ENCODE measurements at places on chromosomes 11 and 22.

- no peak for DNase-seq
Observed at GRCh38 chr11:116217441-116217840, 555.3 kb downstream of the BUD13 start.

GRCh38 chr22:29768052-29768693 lies 1.0 kb downstream of the UQCR10 start:
- no peak for DNase-seq

GRCh38 chr11:119566319-119566718 lies 143.3 kb upstream of the THY1 start:
- DNase-seq, result no peak

- DNase-seq, result no peak
Observed at GRCh38 chr11:76119779-76120178, 86.5 kb downstream of the WNT11 start.

- peak; percentile 31 for DNase-seq
Observed at GRCh38 chr11:35122308-35122707, 16.7 kb upstream of the CD44 start.

DNA sequence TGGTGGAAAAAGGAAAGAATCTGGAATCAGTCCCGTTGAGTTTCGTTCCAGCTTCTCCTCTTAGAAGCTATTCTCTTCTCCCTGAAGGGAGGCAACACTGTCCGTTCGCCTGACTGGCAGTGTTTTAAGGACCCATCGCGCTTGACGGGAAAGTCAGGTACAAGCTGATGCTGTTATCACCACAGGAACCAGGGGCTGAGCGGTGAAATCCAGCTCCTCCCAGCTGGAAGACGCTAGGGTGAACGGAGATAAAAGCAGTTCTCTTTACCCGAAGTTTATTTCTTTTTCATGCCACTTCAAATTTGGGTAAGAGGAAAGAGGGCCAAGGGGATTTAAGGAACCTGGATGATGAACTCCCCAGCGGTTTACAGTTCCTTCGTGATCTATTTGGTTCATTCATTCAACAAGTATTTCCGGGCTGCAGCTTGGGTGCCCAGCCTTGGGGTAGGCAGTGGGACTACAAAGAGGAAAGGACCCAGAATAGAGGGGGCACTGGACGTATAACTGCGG lies 551 bp upstream of the DEUP1 start:
- no peak for DNase-seq

- peak; percentile 54 for DNase-seq
Observed at GRCh38 chr22:37544955-37545702, 15.2 kb upstream of the CDC42EP1 start.

DNA sequence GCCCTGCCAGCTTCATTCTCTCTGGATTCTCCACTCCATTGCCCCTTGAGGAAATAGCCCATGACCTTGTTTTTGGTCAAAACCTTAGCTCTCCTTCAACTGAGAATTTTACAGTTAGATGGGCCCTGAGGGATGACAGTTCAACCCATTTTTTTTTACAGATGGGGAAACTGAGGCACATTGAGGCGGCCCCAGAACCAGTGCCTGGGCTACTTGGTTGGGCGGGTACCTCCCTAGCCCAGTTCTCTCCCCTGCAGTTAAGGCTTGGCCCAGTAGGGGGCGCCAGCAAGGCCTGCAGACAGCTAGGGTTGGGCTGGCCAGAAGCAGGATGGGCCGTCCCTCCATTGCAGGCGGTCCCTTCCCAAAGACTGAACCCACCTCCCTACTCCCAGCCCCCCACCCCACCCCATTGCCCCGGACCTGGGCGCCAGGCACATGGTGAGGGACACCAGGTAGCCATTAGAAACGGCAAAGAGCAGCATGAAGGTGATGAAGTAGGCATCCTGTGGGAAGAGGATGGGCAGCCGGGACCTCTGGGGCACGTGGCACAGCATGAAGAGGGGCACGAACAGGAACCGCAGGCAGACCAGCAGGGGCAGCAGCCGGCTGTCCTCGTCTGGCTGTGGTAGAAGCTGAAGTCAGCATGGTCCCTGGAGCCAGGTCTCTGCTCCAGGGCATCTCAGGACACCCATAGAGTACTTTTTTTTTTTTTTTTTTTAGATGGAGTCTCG lies 7.6 kb downstream of the SLC29A2 start:
- peak; percentile 73 for DNase-seq

DNA sequence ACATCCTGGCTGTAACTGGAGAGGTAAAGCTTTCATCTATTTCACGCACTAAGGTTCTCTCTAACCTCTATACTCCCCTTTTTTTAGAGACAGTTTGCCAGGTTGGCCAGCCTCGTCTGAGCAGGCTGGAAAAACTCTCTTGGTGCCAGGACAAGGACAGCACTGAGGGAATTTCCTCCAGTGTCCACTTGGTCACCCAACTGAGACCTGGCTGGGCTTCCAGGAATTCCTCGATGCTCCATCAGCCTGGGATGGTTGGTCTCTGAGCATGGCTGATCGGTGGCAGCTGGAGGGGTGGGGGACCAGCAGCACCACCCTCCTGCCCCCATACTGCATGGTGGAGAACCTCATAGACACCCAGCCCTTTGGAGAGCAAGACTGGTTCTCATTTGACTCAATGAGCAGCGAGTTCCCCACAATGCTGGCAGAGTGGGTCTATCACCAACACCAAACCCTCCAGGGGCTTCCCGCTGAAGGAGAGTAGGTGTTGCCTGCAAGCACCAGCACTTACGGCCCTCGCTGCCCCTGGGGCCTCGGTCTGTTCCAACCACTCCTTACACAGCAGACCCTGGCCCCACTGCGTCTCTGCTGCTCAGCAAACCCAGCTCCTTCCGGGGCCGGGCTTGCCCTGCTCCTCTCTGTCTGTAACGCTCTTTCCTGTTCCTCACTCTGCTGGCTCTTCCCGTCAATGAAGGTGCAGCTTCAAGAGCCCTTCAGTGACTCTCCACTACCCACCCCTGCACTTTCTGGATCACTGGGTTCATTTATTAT lies 122.2 kb downstream of the ST3GAL4 start:
- peak; percentile 36 for DNase-seq

DNA sequence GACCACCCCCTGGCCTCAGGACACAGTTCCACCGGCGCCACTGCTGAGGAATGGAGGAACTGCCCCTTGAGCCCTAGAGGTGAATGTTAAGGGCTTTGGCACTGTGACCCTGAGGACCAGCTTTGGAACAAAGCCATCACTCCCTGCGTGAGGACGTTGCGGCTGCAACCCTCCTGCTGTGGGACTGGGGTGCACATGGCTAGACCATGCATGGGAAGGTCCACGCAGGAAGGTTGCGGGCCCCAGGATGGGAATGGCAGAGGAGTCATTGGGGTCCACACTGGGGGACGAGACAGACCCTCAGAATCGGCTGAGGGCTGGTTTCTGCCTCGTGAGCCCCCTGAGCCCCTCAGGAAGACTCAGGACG lies 6.4 kb upstream of the ADORA2A start:
- no peak for DNase-seq

- peak; percentile 24 for DNase-seq
Observed at GRCh38 chr11:123654566-123655081, at the start of gene SCN3B. Gene SCN3B, minus strand, starts transcription at chr11:123654624. Its CDS starts 823 bp downstream, at chr11:123653801.

DNA sequence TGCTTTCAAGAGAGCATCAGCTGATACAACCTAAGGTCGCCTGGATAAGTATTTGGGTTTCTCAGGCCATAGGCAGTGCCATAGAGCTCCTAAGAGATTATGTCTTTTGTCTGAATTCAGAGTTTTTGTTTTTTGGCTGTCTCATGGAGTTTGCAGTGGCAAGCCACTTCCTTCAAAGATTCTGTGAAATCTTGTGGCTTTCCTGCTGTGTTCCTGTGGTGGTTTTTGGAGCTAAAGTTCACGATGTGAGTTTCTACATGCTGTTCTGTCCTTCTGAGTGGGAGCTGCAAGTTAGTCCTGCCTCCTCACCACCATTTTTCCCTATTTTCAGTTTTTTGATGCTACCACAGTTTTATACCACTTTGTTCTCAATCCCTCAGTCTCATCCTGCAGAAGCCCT lies 111.4 kb downstream of the COMMD9 start:
- no peak for DNase-seq

GRCh38 chr11:46726206-46726862 lies 7.3 kb downstream of the F2 start:
- no peak for DNase-seq

DNA sequence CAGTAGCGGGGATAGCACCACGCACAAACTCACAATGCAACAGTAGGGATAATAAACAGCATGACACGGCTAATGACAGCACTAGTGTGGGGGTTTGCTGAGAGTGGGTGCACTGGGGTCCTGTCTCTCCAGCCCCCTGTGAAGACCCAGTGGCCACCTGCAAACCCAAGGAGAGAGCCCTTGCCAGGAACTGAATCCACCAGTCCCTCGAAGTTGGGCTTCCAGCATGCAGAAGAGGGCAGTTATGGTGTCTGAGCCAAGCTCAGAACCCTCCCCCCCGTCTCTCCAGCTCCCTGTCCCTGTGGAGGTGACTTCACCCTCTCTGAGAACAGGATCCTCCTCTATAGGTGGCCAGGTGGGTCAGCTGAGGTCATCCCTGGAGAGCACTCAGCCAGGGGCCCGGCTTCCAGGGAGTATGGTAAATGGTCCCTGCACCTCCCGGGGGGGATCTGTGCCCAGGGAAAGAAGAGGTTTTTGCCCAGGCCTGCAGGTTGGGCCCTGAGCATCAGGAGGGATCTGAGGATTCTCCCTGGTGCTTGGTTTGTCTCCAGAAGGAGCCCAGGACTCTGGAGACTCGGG lies 86.3 kb upstream of the PRR5 start:
- DNase-seq, result no peak

- DNase-seq, result peak; percentile 46
Observed at GRCh38 chr11:121426476-121427399, 25.4 kb upstream of the SORL1 start.

- DNase-seq, result no peak
Observed at GRCh38 chr22:20650294-20651207, 123.4 kb upstream of the SERPIND1 start.

- DNase-seq, result no peak
Observed at GRCh38 chr11:44314733-44315132, 4.8 kb upstream of the ALX4 start.

DNA sequence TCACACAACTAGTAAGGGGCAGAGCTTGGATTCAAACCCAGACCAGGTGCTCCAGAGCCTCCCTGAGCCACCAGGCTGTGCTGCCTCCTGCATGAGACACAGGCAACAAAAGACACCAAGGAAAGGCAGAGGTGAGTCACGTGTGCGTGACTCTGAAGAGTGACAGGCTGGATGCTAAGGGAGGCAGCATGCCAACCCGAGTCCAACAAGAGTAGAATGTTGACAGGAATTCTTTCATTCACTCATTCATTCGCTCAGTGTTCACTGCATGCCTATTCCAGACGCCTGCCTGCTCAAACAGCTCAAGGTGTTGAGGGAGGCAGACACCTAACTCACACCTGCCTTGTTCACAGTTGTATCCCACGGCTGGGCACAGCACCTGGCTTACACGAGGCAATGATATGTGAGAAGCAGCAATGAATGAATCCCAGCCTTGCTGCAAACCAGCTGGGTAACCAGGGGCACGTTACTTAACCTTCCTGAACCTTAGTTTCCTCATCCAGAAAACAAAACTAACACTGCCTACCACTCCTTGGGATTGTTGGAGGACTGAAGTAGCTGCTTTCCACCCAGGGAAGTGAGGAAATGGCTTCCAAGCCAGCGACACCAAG lies 73.8 kb upstream of the ARFGAP3 start:
- DNase-seq, result no peak

GRCh38 chr11:66207816-66208215 lies 60.6 kb upstream of the RAB1B start:
- DNase-seq, result no peak

DNA sequence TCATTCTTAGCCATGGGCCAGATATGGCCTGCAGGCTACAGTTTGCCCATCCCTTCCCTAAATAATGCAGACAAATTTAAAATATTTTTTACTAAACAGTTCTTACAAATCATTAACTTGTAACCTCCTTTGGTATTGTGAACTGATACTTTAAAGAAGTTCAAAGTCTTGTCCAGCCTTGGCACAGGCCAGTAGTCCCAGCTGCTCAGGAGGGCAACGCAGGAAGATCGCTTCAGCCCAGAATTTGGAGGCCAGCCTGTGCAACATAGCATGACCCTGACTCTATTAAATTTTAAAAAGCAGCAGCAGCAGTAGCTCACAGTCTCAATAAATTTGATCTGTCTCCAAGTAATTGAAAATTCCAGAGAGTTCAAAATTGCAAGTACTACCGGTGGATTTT lies 83.7 kb upstream of the ARHGAP32 start:
- DNase-seq, result no peak

DNA sequence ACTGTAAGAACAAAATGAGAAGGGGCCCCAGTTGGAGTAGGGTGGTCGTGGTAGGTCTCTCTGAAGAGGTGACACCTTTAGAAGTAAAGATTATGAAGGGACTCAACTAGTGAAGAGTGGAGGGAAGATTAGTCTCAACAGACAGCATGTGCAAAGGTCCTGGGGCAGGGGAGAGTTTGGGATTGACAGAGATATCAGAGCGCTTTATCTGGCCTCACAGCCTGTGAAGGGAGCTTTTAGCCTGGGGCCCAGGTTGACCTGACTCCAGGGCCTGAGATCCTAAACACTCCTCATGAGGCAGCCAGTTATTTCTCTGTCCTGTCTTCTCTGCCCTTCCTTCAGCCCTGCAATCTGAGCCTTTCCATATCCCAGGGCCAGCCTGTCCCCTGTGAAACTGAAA lies 16.2 kb downstream of the FGF3 start:
- no peak for DNase-seq

GRCh38 chr22:50161508-50162390 lies 8.8 kb upstream of the PANX2 start:
- DNase-seq, result no peak

GRCh38 chr11:36508743-36509142 lies 1.3 kb downstream of the TRAF6 start:
- DNase-seq, result no peak

DNA sequence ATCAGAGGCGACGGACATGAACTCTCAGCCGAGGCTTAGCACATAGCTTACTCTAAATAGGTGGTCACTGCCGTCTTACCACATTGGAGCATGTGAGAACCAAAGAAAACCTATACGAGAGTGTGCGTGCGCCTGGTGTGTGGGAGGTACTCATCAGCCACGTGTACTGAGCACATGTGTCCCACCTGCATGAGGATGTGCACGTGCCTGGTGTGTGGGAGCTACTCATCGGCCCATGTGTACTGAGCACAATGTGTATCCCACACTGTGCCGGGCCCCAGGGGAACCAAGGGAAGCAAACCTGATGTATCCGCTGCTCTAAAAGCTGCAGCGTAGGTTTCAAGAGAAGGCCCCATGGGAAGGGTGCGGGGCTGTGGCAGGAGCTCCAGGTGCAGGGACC lies 56.4 kb downstream of the ANO1 start:
- no peak for DNase-seq

DNA sequence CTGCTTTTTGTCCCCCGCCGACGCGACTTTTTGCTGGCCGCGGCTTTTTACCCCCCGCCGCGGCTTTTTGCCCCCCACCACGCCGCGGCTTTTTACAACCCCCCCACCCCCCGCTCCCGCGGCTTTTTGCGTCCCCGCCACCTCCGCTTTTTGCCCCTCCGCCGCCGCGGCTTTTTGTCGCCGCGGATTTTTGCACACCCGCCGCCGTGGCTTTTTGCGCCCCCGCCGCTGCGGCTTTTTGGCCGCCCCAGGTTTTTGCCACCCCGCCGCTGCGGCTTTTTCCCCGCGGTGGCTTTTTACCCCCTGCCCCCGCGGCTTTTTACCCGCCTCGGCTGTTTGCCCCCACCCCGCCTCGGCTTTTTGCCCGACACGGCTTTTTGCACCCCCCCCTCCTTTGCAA lies 205.5 kb downstream of the CCT8L2 start:
- no peak for DNase-seq
